Smooth muscle cell of the brain vasculature (primary cell): ENCODE measurements at places on chromosomes 2 and 18.
A peak's percentile ranks its signal among the peaks of the same experiment; 100 is the strongest.

DNA sequence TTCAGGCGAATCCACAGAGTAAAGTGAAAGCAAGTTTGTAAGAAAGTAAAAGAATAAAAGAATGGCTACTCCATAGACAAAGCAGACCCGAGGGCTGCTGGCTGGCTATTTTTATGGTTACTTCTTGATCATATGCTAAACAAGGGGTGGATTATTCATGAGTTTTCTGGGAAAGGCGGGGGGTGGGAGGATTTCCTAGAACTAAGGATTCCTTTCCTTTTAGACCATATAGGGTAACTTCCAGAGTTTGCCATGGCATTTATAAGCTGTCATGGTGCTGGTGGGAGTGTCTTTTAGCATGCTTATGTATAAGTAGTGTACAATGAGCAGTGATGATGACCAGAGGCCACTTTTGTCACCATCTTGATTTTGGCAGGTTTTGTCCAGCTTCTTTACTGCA lies 59.8 kb downstream of the SLC4A3 start:
- no peak for DNase-seq

DNA sequence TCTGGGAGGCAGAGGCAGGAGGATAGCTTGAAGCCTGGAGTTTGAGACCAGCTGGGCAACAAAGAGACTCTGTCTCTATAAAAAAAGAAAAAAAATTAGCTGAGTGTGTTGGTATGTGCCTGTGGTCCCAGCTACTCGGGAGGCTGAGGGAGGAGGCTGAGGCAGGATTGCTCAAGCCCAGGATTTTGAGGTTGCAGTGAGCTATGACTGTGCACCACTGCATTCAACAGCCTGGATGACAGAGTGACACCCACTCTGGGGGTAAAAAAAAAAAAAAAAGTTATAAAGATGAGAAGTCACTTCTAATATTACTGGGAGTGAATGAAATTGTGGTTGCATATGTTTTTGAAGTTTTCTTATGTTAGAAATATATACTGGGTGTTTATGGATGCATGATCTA lies 71.6 kb downstream of the C2orf74 start:
- DNase-seq: no peak

GRCh38 chr18:48538531-48539405 lies at the start of gene CTIF:
CTIF (plus strand) TSS chr18:48539031; CDS start chr18:48619566, 80,535 bp downstream.
- peak; percentile 93 for DNase-seq

GRCh38 chr2:66478731-66479316 lies 43.9 kb downstream of the MEIS1 start:
- no peak for DNase-seq

DNA sequence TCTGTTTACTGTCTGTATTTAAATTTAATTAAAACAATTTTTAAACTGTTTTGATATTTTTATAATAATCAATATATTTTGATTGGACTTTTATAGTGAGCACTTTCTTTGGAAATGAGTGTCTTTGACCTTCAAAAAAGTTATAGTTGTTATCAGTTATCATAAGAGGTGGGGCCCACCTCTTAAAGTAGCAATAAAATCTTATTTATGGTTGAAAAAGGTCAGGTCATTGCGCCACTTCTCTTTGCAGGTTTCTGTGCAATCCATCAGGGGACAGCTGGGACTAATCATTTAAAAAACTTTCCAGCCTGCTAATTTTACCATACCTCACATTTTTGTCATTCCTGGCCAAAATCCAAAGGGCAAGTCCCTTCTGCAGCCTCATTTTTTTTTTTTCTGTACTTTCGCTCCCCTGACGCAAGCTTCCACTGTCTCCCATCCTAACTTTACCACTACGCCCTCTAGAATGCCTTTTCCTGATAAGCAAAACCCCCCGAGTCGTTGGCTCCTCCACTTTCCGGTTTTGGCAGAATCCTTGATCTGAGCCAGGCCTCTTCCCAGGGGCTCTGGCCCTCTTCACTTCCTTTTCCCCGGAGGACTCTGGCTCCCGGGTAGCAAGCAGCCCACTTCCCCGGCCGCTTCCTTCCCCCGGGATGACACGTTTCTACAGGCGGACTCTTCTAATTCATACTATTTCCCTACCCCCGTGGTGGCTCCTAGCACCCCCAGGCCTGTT lies 1.1 kb upstream of the SEH1L start:
- no peak for DNase-seq

DNA sequence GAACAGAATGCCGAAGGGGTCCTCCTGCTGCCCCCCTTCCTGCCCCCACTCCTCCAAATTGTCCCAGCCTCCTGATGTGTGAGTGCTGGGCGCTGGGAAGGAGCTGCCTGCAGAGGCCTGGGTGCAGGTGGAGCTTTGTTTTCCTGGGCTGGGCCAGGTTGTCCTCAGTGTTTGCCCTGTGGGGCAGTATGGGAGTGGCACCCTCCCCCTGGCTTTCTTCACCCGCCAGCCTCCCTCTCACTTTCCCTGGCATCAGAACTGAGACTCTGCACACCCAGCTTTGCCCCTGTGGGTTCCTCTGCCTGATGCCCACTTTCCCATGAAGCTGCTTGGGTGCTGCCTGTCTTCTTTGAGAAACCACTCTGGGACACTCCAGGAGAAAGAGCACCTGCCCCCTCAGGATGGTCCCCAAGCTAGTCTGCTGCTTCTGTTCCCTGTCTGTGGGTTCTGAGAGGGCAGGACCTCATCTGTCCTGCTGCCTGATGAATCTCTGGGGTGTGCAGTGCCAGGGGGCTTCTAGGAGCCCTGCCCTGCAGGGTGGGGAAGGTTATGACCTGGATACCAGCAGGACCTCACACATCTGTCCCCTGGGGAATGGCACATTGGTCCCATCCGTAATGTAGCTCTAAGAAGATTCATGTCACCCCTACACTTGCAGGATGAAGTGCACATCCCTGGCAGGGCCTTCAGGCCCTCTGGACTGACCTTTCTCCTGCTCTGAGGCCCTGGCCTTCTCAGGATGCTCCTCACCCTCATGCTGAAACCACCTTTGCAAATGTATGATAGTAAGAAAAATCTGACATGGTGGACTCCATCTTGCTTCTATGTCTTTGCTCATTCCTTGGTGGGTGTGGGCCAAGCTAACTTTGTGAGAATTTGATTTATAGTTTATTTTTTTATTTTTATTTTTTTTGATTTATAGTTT lies 146.8 kb upstream of the HS6ST1 start:
- no peak for DNase-seq

DNA sequence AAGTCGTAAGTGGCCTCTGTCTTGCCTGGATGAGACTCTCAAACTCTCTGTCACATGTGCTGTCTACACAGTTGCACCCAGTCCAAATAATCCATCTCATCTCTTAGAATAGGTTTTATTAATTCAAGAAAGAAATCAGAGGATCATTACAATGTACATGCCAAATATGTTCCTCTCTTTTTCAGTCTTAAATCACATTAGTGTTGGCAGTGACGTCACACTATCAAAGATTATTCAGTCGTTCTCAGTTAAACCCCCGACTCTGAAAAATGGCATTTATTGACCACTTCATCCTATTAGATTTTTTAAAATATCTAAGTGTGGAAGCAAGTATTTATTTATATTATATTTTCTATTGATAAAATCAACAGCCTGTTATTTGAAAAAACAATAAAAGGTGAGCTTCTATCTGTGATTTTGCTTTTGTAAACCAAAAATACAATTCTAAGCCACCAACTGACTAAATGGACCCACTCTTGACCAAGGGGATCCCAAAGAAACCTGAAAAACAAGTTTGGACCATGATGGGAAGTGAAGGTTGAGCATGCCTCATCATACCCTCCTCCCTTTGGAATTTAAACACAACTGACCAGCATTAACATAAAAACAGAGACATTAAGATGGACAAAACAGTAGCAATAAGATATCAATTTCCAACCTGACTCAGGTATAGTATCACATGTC lies 1894.4 kb upstream of the LRRTM1 start:
- no peak for DNase-seq

DNA sequence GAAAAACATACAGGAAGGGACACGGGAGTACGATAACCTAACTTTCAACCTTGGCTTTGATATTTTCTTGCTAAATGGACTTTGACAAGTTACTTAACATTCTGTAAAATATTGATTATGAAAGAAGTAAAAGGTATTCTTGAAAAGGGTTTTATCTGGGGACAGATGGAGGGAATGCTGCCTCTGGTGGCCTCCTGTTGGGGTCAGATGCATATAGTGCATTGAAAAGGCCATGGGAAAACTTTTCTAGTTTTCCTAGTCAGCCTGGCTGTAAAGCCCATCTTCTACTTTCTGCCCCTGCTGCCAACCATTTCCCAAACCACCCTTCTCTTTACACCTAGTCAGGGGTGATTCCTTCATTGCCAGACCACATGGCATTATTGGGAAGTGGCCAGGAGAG lies 22.2 kb upstream of the MSTN start:
- DNase-seq: no peak

GRCh38 chr2:24008672-24009366 lies 1.1 kb upstream of the MFSD2B start:
- DNase-seq: no peak

DNA sequence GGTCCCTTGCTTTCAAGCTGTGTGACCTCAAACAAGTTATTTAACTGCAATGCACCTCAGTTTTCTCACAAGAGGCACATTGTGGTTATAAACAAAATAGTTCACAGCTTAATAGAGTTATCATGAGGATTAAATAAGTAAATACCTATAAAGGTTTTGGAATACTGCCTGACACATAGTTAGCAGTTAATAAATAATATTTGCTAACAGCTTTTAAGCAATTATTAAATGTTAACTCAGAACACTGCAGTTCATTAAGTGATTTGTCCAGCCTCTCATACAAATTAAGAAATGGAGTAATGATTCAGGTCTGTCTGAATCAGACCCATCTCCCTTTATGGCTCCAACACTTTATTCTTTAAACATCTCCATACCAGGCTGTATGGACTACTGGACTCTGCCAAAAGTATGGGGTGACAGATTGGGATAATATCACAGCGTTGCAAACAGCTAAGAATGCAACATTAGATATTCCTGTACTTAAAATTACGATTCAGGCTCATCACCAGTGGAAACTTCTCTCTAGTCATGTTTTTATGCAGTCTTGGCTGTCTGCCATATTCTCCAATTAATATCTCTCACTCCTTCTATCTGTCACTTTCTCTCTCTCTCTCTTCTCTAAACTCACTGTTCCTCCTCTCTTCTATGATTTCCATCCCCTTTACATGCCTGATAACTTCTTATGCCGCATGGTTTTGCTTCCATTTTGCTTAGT lies 370.6 kb upstream of the UBE2E3 start:
- DNase-seq: no peak
